ENCODE measurements at places on chromosomes 6 and 20.
A peak's percentile ranks its signal among the peaks of the same experiment; 100 is the strongest.

DNA sequence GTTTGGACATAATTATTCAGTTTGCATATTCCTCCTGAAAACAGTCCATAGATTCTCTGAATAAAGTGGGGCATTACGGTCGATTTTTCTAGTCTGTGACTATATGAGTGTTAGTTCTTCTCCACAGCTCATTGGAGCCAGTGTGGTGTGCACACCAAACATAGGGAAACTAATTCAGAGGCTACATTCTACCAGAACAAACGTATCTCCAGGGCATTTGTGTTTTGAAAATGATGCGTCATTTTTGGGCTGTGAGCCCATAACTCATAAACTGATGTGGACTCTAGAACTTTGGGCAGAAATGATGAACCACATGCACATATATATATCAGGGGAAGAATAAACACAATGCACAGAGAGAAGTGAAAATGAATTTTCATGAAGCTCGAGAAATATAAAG is 41.8 kb downstream of the C6orf58 start:
- DNase-seq, result no peak

DNA sequence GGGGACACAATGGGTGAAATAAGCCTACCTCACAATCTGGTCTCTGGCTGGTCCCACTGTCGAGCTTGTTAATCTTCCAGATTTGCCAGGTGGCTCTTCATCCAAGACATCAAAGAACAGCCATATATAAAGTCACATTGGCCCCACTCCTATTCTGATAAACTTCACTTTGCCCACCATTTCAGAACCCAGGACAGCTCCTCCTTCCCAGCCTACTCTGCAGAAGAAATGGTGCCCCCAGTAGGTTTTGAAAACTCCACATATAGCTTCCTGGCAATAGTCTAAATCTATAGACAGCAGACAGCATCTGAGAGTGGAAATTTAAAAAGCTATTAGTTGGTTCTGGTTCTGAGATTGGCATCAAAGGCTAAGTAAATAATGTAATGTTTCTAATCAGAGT is 143.1 kb upstream of the PCSK2 start:
- DNase-seq, result no peak

GRCh38 chr6:23953976-23954375 is 172.0 kb upstream of the NRSN1 start:
- no peak for DNase-seq

- DNase-seq, result no peak
These were observed 51.4 kb downstream of the JPH2 start for GRCh38 chr20:44135417-44136204.

DNA sequence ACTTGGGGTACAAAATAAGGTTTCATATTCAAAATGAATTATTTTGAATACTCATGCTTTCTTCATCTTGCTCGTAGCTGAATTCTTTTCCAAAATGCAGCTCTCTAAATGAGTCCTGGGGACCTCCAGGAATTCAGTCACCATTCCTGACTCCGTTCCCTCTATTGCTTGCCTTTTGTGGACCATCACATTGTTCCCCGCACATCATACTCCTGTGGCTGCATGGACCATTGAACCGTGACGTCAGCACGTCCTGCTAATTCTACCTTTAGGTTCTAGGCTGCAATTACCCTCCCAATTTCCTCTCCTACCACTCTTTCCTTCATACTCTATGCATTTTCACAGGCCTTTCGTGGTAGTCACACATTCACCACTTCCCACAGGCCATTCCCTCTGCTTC is 173.1 kb upstream of the ID4 start:
- no peak for DNase-seq

DNA sequence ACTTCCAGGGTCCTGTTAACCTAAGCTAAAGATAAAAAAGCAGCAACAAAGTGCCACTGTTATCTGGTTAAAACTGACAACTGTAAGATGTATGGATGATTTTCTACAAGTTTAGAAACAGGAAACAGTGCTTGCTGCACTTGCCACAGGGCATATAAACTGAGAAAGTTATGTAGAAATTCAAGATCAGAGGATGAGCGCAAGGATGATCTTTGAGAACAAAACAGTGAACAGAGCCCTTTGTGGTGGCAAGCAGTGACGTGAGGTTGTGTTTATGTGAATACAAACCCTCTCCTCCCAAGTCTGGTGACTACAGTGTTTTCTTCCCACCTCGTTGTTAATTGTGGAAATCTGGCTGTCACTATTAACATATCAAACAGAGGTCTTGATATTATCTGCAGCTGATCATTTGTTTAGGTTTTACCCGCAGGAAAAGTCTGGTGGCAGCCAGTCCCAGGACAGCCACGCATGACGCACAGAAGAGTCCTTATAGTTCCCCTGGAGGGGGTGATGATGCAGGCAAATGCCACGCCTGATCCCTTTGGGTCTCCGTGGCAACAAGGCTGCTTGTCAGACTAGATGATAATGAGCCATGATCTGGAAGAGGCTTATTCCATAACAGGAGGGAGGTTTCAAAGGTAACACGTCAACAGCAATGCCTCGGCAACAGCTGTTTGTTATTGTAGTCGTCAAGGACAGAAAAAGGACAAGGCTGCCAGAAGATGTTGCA is 43.1 kb upstream of the TNFAIP3 start:
- no peak for DNase-seq

- no peak for DNase-seq
These were observed 88.4 kb downstream of the RTN4IP1 start for GRCh38 chr6:106540907-106541306.

- peak; percentile 65 for DNase-seq
These were observed 8.9 kb upstream of the MLN start for GRCh38 chr6:33812669-33813068.

GRCh38 chr6:11762794-11763459 is 15.7 kb downstream of the ADTRP start:
- DNase-seq, result no peak

DNA sequence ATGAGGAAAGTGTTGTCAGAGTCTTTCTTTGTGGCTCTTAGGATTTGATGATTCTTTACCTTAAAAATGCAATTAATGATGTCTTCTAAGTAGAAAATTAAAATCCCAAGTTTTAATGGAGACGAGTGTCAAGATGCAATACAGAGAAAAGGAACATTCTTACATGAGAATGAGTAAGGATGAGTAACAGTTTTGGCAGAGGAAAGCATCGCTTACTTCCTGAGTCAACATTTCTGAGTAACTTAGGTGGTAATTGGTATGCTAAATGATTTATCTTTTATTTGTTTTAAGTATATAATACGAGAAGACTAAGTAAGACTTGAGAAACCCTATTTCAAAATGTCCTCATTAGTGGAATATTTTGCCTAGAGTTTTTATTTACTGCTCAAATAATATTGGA is 101.3 kb downstream of the RTN4IP1 start:
- DNase-seq, result no peak

DNA sequence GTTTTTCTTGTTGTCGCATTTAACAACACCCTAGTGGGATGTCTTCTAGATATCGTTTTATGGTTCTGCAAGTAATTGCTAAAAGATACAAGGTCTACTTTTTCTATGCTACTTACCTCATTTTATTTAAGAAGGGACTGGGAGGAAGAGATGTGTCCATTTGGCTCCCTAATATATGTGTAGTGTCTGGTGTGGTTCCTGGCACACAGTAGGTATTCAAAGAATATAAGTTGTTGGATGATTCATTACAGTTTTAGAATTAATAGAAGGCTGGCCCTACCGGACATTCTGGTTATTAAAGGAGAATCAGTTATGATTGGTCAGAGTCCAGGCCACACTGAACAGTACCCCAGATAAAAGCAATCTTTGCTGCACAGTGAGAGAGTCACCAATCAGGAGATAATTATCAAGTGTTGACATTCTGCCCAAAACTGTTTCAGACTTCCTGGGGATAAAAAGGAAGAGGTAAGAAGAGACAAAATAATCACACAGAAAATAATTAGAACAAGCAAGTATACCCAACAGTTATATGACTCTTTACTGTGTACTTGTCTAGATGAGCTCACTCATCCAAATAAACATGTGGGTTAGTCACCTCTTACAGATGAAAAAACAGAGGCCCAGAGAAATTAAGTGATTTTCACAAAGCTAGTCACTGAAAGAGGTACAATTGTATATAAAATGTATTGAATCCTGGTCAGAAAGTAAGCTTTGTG is 7.0 kb downstream of the TMEM244 start:
- no peak for DNase-seq

DNA sequence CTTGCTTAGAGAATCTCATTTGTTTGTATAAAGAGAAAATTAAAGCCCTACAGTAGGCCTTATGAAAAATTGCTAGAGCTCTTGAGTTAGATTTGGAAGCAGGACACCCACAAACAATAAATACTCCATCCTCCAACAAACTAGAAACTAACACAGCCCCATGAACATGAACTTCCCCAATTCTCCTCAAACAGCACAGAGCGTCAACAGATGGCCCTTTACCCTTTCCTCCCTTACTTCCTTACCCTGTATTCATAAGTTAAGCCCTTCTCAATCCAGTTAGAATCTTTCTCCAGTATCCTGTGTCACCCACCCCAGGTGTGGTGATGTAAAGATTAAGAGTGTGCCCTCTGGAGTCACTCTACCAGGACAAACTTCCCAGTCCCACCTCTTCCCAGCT is 113.7 kb downstream of the UNC5CL start:
- no peak for DNase-seq

DNA sequence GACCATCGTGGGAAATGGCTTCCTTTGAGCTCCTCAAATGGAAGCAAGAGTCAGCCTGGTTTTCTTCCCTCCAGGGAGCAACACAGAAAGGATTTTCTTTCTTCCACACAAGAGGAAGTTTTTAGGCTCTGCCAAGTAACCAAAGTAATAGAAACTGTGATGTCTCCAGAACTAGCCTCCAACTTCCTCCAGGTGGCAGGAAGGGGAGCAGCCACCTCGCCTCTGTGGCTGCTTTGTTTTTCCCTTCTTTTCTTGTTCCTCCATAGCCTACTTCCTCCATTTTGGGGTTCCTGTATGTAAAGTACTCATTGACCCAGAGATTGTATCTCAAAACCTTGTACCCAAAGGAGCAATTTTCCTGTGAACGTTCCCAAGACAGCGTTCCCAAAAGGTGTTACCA is 32.7 kb upstream of the CCR6 start:
- no peak for DNase-seq

- no peak for DNase-seq
These were observed 70.4 kb downstream of the PLCB4 start for GRCh38 chr20:9139106-9139833.

- DNase-seq, result no peak
These were observed 18.5 kb downstream of the POM121L2 start for GRCh38 chr6:27293436-27294098.

GRCh38 chr20:57749131-57749690 is 39.4 kb upstream of the PMEPA1 start:
- DNase-seq, result peak; percentile 48

GRCh38 chr6:84362193-84362821 is 134.9 kb upstream of the CEP162 start:
- no peak for DNase-seq

GRCh38 chr6:108868647-108869046 is 20.4 kb downstream of the ARMC2 start:
- no peak for DNase-seq

GRCh38 chr6:54987633-54988290 is 141.2 kb downstream of the FAM83B start:
- DNase-seq, result no peak

- DNase-seq, result no peak
These were observed 35.9 kb downstream of the ATP9A start for GRCh38 chr20:51732096-51732791.

DNA sequence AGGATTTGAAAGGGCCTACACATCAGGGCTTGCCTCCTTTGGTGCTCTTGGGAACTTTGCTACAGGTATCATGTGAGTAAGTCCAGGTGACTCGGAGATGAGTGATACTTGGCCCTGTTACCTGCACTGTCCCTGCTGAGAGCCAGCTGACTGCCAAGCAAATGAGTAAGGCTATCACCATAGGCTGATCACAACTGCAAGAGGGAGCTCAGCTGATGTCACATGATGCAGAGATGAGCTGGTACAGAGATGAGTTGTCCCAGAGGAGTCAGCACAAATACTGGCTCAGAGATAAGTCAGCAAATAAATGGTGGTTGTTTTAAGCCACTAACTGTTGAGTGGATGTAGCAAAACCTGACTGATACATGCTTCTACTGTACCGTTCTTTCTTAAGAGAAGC is 41.4 kb downstream of the LAMP5 start:
- no peak for DNase-seq

- DNase-seq, result peak; percentile 11
These were observed 910 bp upstream of the PCSK2 start for GRCh38 chr20:17225851-17226409.

GRCh38 chr6:107466062-107466461 is 6.7 kb upstream of the PDSS2 start:
- peak; percentile 50 for DNase-seq

DNA sequence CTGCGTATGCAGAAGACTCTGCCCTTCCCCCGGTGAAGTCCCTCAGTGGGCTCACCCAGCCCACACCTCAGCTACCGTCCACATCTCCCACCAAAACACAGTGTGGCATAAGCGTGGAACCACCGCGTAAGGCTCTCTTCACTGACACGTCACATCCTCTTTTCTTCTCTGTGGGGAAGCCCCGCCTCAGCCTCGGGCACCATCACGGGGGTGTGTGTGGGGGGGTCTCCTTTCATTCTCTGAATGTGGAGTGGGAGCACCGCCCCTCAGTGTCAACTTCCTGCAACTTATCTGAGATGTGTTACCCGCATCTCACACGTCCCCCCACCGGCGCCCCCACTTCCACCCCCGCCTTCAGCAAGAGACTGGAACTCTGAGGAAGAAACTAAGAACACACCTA is 388.4 kb upstream of the JARID2 start:
- no peak for DNase-seq

DNA sequence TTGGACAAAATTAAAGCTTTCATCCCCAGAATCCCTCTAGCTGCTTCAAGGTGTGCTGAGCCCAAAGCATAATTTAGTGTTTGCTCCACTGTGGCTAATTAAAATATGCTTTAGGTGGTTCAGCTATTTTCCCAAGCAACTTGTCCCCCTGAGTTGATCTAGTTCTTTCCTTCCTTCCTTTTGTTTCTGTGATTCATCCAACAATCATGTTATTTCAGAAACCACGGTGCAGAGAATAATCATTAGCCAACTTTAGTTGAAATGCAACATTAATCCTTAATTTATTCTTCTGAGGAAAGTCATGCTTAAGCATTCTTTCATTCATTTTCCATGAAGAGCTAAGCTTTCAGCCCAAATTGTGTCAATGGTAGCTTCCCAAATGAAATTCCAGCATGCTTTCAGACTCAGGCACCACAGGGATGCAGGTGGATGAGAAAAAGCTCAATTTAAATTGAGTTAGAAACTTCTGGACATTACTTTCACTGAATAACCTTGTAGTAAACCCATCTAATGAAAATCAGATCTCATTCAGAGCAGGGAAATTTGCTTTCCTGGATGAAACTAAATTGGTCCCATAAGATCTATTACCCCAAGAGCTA is 209.0 kb upstream of the NT5E start:
- peak; percentile 2 for DNase-seq

DNA sequence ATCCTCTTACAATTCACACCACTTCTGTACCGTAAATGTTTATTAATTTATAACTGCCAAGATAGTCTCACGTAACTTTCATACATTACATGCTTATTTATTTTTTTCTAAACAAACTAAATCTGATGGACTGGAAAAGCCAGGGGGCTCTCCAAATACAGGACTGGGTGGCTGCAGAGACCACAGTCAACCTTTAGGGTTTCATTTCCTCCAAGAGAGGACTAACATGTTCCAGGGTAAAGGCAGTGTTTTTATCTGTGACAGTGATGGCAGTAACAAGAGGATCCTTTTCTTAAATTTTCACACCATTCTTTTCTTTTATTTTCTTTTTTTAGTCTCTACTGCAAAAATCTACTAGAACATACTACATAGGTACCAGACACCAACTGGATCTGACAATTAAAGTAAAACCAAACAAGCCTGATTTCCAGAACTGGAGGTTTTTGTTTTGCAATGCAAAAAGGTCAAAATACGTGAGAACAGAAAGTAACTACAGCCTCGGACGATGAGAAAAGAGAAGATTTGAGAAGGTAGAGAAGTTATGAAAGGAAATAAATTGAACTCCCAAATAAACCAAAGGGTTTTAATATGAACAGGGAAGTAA is 1.2 kb downstream of the LMBRD1 start:
- DNase-seq, result no peak
